Smooth muscle cell of the umbilical artery (primary cell): ENCODE measurements at places on chromosomes 4 and X. TPM values are rescaled to one million over a fixed set of nuclear protein-coding genes. Genes with fewer than 3 reads are reported as not detected.

MAGEC3 gene
- not detected in 2 replicates for total RNA-seq

EMD gene
- 19.0 and 21.5 TPM in 2 replicates for total RNA-seq

FAM184B gene
- 0.05 TPM in 1 of 2 replicates, not detected in the other for total RNA-seq

MAGEA9B gene
- not detected in 2 replicates for total RNA-seq

ARHGAP36 gene
- total RNA-seq, result not detected in 2 replicates

LEF1 gene
- under 0.01 and 0.28 TPM in 2 replicates for total RNA-seq

ZCCHC4 gene
- total RNA-seq, result 14.3 and 16.7 TPM in 2 replicates

FAM9B gene
- total RNA-seq, result not detected in 2 replicates

TDO2 gene
- total RNA-seq, result 5.4 and 13.7 TPM in 2 replicates
